ENCODE measurements at places on chromosomes 16 and 17.

DNA sequence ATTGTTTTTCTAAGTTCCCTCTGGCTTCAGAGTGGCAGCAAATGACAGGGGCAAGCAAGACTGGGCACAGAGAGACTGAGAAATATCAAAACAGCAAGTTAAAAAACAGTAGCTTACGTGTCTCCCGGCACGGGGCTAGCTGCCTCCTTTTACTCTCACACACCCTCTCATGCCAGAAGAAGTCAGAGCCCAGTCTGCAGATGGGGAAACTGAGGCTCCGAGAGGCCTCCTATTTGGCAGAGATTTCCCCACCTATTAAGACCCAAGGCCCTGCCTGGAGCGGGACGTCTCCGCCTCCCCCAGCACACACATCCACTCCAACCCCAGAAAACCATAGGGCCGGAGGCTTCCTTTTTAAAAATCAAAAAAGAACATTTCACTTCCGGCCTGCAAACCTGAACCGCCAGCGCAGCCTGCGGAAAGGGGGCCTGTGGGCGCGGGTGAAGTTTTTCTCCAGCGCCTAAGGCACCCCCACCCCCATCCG lies 832 bp downstream of the CARHSP1 start:
- no peak for DNase-seq

DNA sequence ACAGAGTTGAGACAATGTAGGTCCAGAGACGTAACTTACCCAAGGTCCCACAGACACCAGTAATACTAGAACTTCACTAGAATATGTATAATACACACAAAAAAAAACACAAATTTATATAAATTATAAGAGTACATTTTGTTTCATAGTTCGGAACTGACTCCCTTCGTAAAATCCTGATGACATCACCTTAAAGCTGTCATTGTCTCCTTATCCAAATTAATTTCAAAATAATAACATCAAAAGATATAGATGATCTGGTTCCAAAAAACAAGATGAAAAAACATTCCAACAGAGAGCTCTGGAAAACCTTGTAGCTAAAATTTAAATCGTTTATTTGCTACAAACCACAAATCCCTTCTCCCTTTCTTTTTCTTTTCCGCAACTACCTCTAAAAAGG lies 10.0 kb downstream of the FBXL20 start:
- no peak for DNase-seq

DNA sequence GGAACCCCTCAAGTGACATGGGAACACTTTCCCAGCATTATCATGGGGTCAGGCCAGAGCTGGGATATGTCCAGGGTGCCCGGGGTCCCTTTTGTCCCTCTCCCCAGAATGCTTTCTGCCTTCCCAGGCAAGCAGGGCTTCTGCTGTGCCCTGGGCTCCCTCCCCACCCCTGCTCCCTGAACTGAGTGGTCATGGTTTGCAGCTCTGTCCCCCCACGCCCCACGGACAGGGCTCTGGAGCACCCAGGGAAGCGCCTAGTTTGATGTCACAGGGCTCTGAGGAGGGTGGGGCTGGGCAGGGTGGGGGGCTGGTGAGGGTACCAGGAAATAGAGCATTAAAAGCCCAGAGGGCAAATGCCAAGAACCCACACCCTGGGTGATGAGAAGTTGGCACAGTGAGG lies 92.3 kb downstream of the CCDC182 start:
- DNase-seq = no peak

GRCh38 chr16:1256874-1257322 lies 1.0 kb downstream of the TPSD1 start:
- DNase-seq = no peak

- no peak for DNase-seq
Measured at GRCh38 chr17:43945074-43945829, 3.0 kb upstream of the PPY start.
